Right atrium auricular region (tissue), 2 donors: ENCODE measurements at places on chromosomes 12 and 14. TPM values are rescaled to one million over a fixed set of nuclear protein-coding genes. Genes with fewer than 3 reads are reported as not detected.
A peak's percentile ranks its signal among the peaks of the same experiment; 100 is the strongest.

Gene KLHL33
- 0.35 TPM for total RNA-seq

Gene RNF212B
- total RNA-seq, result not detected

Gene SLC8B1
- 18.8 TPM for total RNA-seq

Gene IL31
- total RNA-seq, result not detected

Gene CLEC4C
- total RNA-seq, result not detected

Gene ASB2
- 115 TPM for total RNA-seq

Gene WNT5B
- 3.0 TPM for total RNA-seq

DNA sequence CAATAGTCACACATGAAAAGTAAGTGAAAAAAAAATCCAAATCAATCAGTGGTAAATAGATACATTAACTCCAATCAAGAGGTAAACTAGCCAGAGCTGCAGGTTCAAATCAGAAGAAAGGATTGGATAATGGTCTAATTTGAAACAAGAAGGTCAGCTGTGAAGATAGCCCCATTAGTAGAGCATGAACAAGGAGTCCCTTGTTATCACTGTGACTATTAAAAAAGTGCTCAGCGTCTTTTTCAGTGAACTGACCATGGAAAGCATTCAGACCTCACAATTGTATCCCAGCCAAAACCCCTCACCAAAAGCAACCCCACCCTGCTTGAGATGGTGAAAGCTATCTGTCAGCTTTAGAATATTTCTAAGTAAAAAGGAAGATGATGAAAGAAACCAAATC, 125.0 kb upstream of the EGLN3 start:
- H3K4me3 ChIP-seq, result no peak overlapping the region
- H3K27ac ChIP-seq, result no peak overlapping the region
- no peaks in the 10 kb centered on the region for H3K36me3 ChIP-seq
- no peaks in the 10 kb centered on the region for H3K27me3 ChIP-seq
- H3K4me1 ChIP-seq, result peaks cover 3% of the 10 kb centered on the region
- no peak for DNase-seq

DNA sequence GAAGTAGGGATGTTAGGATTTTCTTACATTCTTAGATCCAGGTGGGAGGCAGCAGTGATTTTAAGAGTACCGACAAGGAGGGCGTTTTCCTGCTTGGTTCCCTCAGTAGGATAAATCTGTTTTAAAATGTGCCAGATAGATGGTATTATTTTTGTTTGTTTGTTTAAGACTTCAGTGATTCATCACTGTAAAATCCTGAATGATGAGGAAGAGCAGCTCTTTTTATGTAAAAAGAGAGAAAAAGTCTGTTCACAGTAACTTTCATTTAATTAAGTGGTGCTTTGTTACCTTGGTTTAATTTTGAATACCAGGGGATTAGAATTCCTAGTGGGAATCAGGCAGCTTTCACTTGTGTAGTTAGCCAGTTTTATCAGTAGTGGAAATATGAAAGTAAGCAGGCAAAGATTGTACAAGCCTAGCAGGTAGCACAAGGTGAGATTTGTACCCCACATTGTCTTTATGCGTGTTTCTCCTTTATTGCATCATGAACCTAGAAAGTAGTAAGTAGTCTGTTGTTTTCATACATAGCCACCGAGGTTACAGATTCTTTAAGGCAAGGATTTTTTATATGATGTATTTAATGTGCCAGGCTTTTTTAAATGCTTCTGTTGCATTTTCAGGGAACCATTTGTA, 349.6 kb downstream of the CCDC91 start:
- no peaks in the 10 kb centered on the region for H3K36me3 ChIP-seq
- no peak overlapping the region for H3K4me3 ChIP-seq
- no peak overlapping the region for H3K27ac ChIP-seq

- no peaks in the 10 kb centered on the region for H3K27me3 ChIP-seq
- H3K4me1 ChIP-seq, result no peaks in the 10 kb centered on the region
- H3K36me3 ChIP-seq, result no peaks in the 10 kb centered on the region
- H3K4me3 ChIP-seq, result no peak overlapping the region
- H3K27ac ChIP-seq, result no peak overlapping the region
These were observed 9.8 kb upstream of the IQSEC3 start for GRCh38 chr12:56683-57346.

DNA sequence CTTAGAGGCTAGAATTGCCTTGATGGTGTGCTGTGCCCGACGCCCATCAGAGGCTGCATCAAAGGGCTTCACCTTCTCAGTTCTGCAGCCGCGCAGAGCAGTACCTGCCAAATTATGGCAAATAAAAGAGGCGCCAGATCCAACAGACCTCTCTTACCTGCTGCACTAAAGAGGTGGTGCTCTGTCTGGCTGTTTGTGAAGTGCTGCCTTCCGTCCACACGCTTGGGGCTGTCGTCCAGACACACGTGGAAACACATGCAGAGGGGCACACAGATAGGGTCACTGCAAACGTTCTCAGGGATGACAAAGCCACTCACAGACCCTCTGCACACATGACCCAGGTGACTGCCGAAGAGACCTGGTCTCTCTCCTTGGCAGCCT, 617.5 kb downstream of the VRK1 start:
- H3K27ac ChIP-seq, result no peak overlapping the region
- H3K4me1 ChIP-seq, result no peaks in the 10 kb centered on the region
- no peaks in the 10 kb centered on the region for H3K36me3 ChIP-seq
- no peak overlapping the region for H3K4me3 ChIP-seq
- DNase-seq, result no peak
- peaks cover 16% of the 10 kb centered on the region for H3K27me3 ChIP-seq

- no peaks in the 10 kb centered on the region for H3K27me3 ChIP-seq
- DNase-seq, result no peak
- no peak overlapping the region for H3K27ac ChIP-seq
- no peaks in the 10 kb centered on the region for H3K36me3 ChIP-seq
These were observed 18.8 kb downstream of the GNG2 start for GRCh38 chr14:51879170-51879569.

DNA sequence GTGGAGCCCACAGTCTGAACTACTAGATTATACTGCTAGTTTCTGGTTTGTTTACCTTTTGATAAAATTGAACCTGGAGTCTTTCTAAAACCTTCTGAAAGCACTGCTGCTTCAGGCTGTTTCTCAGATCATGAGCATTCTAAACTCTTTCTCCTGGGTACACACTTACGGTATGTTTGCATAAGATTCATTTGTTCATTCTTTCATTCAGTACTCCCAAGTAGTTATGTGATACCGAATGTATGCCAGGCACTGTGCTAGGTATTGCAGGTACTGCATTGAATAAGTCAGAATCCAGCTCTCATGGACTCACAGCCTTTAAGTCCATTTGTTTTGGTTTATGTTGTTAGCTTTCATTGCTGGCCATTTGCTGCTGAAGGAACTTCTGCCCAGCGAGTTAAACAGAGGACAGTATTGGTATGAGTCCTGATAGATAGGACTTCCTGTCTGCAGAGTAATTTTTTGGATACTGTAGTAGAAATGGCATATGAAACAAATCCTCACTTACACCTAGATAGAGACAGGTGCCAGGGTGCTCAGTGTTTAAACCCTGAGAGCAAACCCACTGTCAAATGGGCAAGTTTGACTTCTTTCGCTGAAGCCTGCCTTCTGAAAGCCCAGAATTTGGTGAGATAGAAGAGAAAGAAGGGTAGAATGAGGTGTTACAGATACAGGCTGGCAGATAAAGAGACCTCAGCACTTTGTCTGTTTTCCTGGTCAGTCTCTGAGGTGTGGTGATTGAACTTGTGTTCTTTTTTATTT, 2.1 kb downstream of the SUSD6 start:
- peak overlapping the region; percentile 98 for H3K27ac ChIP-seq
- H3K4me3 ChIP-seq, result no peak overlapping the region
- H3K36me3 ChIP-seq, result no peaks in the 10 kb centered on the region
- no peaks in the 10 kb centered on the region for H3K27me3 ChIP-seq
- H3K4me1 ChIP-seq, result no peaks in the 10 kb centered on the region

- H3K27me3 ChIP-seq, result no peaks in the 10 kb centered on the region
- DNase-seq, result no peak
- no peaks in the 10 kb centered on the region for H3K4me1 ChIP-seq
- no peaks in the 10 kb centered on the region for H3K36me3 ChIP-seq
- H3K4me3 ChIP-seq, result no peak overlapping the region
These were observed 92.7 kb downstream of the DYRK2 start for GRCh38 chr12:67741270-67741669.

- no peaks in the 10 kb centered on the region for H3K27me3 ChIP-seq
- no peaks in the 10 kb centered on the region for H3K36me3 ChIP-seq
- DNase-seq, result no peak
- peaks cover 4% of the 10 kb centered on the region for H3K4me1 ChIP-seq
These were observed 66.2 kb upstream of the PNMA1 start for GRCh38 chr14:73780391-73780790.

DNA sequence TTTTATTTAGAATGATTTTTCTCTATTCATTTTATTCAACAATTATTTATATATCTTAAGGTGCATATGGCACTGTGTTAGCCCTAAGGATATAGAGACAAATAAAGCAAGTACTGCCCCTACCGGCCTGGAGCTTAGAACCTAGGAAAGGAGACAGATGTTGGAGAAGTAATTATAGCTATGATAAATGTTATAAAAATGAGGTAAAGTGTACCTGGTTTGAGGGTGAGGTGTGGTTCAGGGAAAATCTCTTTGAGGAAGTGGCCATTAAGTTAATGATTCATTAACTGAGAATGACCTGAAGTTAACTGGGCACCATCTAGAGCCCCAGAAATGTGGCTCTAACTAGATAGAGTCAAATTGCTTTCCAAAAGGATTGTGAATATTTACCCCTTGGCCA, 31.9 kb downstream of the CDKL1 start:
- H3K27me3 ChIP-seq, result no peaks in the 10 kb centered on the region
- H3K4me1 ChIP-seq, result no peaks in the 10 kb centered on the region
- no peak for DNase-seq
- H3K36me3 ChIP-seq, result no peaks in the 10 kb centered on the region
- no peak overlapping the region for H3K27ac ChIP-seq

DNA sequence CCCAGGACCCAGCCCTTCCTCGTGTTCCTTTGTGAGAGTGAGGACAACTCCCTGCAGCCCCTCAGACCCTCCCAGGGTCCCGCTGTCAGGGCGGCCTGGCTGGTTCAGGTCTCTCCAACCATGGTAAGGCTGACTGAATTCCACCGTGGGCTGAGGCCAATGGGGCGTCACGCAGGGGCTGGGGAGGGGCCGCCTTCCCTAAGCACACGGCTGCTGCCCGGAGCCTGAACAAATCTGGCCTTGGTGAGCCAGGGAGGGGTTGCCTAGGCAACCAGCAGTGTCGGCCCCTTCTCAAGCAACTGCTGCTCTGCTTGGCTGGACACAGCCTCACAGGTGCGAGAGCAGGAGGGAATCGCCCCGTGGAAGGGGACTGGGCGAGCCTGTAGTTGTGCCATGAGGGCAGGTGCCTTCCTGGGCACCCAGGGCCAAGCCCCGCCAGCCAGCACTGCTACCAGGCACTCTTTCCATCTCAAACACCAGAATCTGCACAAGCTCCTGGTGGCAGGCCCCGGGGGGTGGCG, 37.0 kb upstream of the GALNT9 start:
- no peak overlapping the region for H3K27ac ChIP-seq
- H3K36me3 ChIP-seq, result no peaks in the 10 kb centered on the region
- no peaks in the 10 kb centered on the region for H3K4me1 ChIP-seq
- H3K4me3 ChIP-seq, result no peak overlapping the region

DNA sequence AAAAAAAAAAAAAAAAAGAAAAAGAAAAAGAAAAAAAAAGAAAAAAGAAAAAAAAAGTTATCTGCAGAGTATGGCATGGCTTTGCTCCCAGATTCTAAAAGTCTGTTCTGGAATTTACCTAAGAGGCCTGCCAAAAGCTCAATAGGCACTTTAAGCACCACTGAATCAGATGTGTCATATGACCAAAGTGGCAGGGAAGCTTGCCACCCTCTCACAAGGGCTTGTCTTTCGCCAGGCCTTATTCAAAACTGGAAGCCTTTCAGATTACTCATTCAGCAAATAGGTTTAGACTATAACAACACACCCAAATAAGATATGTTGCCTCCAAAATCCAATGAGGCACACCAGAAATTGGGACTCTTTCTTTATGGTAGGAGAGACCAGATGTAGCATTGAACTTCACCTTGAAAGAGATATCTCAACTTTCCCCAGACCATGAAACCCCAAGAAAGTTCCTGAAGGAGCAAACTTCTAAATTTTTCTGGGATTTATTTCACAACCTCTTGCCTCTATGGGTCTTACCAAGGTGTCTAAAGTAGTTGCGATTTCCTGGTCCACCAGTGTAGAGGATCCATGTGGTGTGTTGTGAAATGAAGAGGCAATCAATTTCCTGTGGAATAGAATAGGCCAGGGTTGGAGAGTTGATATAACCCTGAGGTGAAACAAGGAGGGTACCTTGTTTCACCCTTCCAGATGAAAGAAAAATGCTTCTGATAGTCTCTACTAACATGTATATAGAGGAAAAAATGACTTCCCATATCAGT, 218.8 kb downstream of the DAD1 start:
- H3K27me3 ChIP-seq, result no peaks in the 10 kb centered on the region
- H3K27ac ChIP-seq, result peak overlapping the region; percentile 47
- H3K4me3 ChIP-seq, result no peak overlapping the region
- no peak for DNase-seq
- no peaks in the 10 kb centered on the region for H3K4me1 ChIP-seq

DNA sequence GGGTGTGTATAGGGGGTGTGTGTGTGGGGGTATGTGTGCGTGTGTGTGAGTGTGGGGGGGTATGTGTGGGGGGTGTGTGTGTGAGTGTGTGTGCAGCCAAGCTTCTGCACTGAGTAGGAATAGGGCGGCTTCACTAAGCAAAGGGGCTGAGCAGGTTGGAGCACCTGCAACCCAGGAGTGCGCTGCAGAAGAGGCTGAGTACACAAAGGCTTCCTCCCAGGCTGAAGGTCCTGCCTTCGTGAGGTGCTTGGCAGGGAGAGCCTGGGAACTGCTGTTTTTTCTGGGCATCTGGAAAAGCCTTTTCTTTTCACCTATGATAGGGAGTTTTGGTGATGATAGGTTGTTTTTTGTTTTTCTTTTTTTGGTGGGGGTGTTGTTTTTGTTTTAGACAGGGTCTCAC, 6.0 kb upstream of the NUDT14 start:
- no peak overlapping the region for H3K27ac ChIP-seq
- H3K36me3 ChIP-seq, result no peaks in the 10 kb centered on the region
- no peak for DNase-seq
- no peaks in the 10 kb centered on the region for H3K27me3 ChIP-seq
- no peaks in the 10 kb centered on the region for H3K4me1 ChIP-seq

GRCh38 chr12:22610131-22610530, 14.8 kb upstream of the ETNK1 start:
- no peaks in the 10 kb centered on the region for H3K36me3 ChIP-seq
- DNase-seq, result no peak
- H3K4me3 ChIP-seq, result no peak overlapping the region
- no peaks in the 10 kb centered on the region for H3K27me3 ChIP-seq
